Fibroblast of pulmonary artery (primary cell): ENCODE measurements at places on chromosomes 2 and 18.
A peak's percentile ranks its signal among the peaks of the same experiment; 100 is the strongest.

DNA sequence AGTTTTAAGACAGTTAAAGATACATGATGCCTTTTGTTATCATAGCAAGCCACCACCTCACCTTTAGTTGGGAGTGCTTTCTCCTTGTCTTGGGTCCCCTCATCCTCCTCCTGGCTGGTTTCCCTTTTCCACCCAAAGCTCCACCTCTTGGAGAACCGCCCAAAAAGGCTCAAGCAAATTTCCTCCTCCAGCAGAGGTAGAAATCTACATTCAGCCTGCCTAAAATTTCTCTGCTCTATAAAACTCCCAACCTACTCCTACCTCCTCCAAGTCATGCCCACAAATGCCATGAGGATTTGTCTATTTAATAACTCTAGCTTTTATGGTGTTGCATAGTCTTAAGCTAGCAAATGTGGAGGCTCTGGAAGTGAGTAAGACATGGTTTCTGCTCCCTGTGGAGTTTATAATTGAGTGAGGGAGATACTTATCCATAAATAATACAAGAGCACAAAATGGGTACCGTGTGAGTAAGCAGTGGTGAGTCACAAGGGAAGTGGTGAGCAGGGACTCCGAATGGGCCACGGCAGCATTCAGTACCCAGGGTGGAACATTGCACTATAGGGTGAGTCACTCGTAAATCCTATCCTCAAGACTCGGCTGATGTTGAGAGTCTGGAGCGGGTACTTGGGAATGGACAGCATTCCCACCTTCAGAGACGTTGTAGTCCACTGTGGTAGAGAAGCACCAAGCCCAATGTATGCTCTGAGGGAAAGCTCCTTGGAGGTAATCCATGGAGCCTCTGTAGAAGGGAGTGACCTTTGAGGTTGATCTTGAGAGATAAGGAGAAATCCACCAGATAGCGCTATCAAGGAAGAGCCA lies 146.3 kb downstream of the RTN4 start:
- peak; percentile 96 for DNase-seq

- no peak for DNase-seq
Observed at GRCh38 chr2:157820193-157820592, 55.9 kb downstream of the ACVR1 start.

DNA sequence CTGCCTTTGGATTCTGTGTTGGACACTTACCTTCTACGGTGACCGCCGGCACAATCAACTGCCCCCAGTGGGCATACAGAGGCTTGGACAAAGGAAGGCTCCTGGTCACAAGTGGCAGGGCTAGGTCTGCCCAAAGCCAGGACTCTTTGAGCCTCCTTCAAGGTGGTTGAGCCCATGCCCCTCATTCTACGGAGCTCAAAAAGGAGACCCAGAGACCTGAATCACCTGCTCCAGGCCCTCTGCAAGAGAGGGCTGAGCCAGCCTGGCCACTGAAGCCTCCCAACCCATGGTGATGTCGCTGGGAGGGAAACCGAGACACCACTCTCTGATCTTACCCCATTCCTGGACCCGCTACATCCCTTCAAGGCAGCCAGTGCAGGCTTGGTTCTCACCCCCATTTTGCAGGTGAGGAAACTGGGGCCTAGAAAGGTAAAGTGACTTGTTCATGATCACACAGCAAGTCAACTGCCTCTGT lies 87.9 kb downstream of the INHBB start:
- no peak for DNase-seq

DNA sequence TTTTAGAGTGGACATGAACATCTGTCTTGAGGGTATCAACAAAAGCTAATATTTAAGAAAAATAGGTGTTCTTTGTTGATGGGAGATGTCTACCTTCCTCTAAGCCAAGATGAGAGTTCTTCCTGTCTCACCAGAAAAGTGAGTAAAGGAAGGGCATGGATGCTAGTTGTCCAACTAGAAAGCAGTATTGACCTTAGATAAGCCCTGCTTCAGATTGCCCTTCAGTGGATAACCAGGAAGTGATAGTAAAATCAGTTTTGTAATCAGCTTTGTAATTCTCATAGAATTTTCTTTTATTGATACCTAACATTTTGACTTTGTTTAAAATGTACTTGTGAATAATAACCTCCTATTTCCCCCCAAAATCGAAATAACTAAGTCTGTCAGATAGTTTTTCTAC lies 134.7 kb downstream of the ZNF407 start:
- DNase-seq: no peak

GRCh38 chr2:233234264-233234663 lies 17.2 kb upstream of the ATG16L1 start:
- no peak for DNase-seq

- DNase-seq: no peak
Observed at GRCh38 chr18:6311456-6312215, 103.1 kb downstream of the L3MBTL4 start.

- peak; percentile 35 for DNase-seq
Observed at GRCh38 chr2:159091976-159092375, 123.5 kb downstream of the TANC1 start.

GRCh38 chr2:59528525-59528924 lies 1024.9 kb downstream of the BCL11A start:
- DNase-seq: no peak

DNA sequence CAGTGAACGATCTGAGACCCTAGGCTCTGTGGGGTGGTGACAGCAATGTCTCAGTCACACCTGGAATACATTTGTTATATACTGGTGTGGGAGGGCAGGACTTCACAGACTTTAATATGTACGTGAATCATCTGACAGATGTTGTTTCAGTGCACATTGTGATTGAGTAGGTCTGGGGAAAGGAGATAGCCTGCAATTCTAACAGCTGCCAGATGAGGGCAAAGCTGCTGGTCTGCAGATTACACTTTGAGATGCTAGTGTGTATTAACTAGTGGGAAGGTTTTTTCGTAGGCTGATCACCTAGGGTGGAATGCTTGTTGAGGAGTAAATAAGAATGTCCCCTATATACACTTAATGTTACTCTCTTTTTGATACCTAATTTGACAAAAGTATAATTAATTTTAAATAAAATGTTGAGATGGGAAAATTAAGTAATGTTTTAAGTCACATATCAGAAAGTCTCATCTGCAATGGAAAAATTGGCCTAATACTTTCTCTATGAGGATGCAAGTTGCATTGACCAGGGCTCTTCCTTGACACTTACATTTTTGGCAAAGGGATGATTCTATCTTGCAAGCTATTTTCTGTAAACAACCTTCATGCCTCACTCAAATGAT lies 496.9 kb upstream of the HNMT start:
- peak; percentile 15 for DNase-seq

- peak; percentile 8 for DNase-seq
Observed at GRCh38 chr18:78242254-78242643, 737.4 kb upstream of the SALL3 start.

- peak; percentile 47 for DNase-seq
Observed at GRCh38 chr2:47056868-47057686, 98.0 kb downstream of the STPG4 start.

GRCh38 chr2:36541891-36542595 lies 55.9 kb downstream of the FEZ2 start:
- no peak for DNase-seq

GRCh38 chr2:196980473-196980872 lies 54.0 kb upstream of the PGAP1 start:
- no peak for DNase-seq

GRCh38 chr2:26666671-26667070 lies 25.5 kb upstream of the CIB4 start:
- DNase-seq: no peak

- no peak for DNase-seq
Observed at GRCh38 chr18:5516841-5517240, 27.0 kb downstream of the EPB41L3 start.

DNA sequence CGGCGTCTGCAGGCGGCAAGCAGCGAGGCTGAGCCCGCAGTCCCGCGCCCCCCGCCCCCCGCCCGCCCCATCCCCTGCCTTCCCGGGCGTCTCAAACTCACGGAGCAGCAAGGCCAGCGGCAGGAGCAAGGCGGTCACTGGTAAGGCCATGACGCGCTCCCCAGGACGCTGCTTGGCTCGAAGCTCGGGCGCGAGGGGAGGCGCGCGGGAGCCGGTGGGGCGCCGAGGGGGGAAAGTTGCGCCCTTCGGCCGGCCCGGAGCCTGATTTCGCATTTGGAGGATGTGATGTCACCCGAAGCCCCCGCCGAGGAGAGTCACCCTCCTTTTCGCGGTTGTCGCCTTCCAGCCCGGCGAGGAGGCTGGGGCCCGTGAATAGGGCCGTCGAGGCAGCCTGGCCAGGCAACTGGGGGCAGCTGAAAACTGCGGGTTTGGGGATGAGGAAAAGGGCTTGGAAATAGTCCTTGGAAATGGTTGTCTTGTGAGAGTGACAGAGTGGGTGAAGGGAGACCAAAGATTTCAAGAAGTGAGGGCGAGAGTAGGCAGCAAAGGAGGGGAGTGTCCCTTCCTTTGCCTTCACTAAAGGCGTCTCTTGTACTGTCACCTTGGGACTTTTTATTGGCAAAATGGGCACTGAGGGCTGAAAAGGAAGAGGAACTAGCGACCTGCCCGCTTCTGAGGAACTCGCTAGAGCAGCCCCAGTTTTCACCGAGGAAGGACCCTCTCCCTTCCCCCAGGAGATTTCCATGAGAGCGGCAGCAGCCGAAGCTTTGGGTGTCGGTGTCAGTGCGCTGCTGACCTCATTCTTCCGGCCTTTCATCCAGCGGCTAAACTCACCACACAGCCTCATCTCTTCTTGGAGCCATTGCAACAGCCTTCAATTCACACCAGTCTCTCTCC lies at the start of gene CD8A:
CD8A (minus strand) TSS at position 238 of the 897 bp plus-strand sequence; CDS start at position 150, 88 bp downstream.
- DNase-seq: peak; percentile 42

GRCh38 chr2:85286918-85287317 lies 40.9 kb downstream of the TGOLN2 start:
- no peak for DNase-seq

DNA sequence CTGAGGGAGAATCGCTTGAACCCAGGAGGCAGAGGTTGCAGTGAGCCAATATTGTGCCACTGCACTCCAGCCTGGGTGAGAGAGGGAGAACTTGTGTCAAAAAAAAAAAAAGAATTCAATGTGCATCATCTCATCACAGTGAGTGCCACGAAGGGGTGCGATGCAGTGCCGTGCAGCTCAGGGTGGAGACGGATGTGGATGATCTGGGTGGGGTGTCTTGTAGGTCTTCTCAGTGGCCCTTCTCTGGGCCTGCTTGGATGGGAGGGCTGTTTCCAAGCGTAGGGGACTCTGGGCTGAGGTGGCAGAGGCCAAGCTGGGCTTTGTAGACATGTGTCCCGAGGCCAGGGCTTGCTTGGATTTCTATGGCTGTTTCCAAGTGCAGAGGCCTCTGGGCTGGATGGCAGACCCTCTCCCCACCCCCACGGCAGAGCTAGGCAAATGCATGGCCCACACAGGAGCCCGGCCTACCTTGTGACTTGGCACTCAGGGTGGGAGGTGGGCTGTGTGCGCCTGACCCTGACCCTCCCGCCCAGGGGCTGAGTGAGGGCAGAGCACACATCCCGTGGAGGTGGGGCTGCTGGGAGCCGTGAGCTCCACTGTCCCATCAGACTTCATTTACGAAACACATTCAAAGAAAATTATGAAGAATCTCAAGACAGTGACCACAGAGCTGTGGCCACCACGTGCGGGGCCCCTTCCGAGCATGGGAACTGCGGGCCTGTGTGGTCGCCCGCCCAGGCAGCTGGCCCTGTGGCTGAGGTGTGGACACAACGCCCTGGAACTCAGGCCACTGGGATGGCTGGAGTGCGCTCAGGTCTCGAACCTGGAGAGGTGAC lies 76.4 kb downstream of the ASB1 start:
- DNase-seq: no peak

DNA sequence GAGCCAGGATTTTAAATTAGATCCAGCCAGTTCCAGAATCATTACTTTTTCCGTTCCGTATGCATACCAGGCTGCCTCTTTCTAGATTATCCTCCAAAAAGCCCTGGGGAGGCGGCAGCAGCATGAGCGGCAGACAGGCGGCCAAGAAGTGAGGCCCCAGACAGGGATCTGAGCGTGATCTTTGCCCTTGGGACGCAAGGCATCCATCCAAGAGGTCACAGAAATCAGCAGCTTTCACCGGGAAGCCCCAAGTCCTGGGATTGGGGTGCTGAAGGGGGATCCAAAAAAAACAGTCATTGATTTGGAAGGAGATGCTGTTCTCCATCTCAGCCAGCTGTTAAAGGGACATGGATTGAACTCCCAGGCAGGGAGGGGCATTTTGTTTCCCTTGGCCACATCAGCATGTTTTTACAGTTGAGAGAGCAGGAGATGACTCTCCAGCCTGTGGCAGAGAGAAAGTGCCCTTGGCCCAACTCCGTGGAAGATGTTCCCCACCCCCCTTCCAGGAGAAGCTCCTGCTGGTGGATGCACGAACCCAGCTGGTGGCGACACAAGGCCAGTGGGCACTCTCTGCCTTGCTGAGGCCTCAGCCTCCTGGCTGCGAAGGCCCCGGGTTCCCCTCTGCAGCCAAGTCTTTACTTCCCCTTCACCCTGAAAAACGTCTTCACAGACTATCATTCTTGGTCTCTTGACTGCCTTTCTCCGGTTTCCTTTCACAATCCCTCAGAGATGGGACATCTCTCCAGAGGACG lies 265.6 kb downstream of the ANAPC1 start:
- no peak for DNase-seq

- DNase-seq: no peak
Observed at GRCh38 chr2:241569831-241570281, 11.3 kb downstream of the BOK start.

DNA sequence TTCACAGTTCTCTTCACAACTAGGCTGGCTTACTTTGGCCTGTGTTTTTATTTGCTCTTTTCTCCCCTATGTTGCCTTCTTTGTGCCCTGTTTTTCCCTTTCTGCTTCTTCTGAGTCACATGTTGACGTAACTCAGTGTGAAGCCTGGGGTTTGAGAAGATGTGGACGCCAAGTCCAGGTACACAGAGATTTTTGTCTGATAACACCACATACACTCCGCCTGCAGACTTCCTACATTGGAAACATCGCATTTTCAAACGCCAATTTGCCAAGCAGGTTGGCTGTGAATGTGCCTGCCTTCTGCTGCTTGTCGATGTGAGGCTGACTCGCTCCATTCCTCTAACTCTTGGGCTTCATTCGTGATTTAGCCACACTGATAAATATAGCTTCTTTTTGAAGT lies 62.6 kb upstream of the FN1 start:
- peak; percentile 14 for DNase-seq
